NCI-H446 (cell line): ENCODE measurements at places on chromosomes 7 and 10.

- DNase-seq: no peak
These were observed 146.9 kb downstream of the TFEC start for GRCh38 chr7:115883629-115884028.

- DNase-seq: no peak
These were observed 31.7 kb downstream of the MAGI2 start for GRCh38 chr7:79421751-79422150.

GRCh38 chr10:84453303-84453702, 124.9 kb downstream of the CCSER2 start:
- DNase-seq: no peak

DNA sequence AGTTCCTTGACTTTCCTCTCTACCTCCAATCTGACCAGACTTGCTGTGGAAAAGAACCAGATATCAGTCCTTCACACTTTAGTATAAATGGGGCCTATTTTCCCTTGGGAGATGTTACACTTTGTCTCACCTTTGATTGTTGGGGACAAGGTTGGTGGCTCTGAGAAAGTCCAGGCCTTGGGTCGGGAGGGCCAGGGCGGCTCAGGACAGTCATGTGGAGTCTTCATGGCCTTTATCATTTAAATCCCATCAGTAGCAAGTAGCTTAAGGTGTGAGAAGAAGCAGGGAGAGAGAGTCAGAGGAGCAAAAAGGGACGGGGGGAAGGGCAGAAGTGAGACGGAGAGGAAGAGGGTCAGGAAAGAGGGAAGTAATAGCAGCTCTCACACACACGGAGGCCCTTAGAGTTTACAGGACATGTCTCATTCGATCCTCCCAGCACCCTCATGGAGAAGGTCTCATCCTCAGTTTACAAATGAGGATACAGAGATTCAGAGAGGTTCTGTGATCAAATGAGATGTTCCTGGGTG, 40.5 kb downstream of the TBATA start:
- DNase-seq: no peak

- DNase-seq: no peak
These were observed 677 bp downstream of the SKAP2 start for GRCh38 chr7:26863518-26864308.

DNA sequence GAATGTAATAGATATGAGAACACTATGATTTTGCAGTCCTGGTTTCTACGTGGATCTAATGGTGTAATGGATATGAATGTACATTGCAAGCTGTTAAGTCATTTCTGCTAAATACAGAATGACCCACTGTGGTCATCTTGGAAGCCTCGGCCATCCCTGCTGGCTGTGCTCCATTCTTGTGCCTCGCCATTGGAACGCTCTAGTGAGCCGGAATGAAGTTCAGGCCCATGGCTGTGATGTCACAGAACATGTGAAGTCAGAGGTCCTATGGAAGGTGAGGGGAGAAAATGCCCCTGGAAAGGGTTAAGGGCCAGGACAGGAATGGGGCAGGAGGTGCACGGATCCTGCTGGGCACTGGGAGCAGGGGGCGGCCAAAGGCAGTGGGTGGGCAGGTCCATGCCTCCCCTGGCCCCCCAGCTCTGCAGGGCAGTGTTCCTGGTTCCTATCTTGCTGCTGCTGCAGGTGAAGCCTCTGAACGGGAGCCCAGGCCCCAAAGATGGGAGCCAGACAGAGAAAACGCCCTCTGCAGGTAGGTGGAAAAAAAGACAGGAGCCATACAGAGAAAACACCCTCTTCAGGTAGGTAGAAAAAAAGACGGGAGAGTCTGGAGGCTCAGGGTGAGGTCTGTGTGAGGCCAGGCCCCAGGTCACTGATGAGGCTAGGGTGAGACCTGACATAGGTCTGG, at the start of gene LLCFC1:
Gene LLCFC1, plus strand, starts transcription at position 259 of the 685 bp plus-strand sequence. Its CDS starts 138 bp downstream, at position 397.
- DNase-seq: no peak

DNA sequence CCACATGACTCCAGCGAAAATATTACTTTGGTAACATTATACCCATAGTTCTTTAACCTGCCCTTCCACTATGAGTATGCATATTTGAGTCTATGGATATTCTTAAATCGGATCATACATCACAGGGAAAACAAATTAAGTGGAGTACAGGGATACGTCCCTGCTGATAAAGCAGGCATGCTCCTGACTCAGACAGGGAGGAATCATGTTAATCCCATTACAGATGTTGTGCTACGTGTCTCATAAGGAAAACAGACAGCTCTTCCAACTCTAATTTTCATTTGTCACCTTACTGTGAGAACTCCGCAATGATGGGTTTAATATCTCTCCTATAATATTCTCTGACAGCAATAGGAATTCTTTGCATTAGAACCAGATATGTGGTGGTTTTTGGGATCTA, 469.5 kb upstream of the POM121L12 start:
- DNase-seq: no peak

DNA sequence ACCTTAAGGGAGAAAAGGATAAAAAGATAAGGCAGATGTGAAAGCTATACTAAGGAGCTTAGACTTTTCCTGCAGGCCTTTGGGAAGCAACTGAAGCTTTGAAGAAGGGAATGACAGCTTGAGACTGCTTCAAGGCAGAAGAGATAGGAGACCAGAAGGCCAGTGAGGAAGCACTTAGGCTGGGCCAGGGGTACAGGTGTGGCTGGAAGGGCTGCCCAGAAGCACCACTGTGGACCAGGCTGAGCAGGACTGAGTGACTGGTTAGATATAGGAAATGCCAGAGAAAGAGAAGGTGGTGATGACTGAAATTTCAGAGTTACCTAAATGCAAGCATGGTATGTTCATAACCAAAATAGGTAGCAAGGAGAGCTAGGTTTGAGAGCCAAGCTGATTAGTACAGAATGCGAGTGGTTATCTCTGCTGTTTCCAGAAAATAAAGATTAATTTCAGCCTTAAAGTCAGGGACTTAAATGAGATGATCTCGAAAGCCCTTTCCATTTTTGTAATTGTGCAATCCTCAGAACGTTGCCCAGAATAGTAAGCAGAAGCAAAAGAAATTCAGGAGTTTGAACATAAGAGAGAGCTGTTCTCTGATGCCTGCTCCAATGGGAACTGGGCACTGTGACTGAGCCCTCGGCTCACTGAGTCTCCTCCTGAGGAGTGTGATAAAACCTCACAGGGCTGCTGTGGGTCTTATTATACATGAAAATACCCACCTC, 54.9 kb downstream of the MET start:
- no peak for DNase-seq

DNA sequence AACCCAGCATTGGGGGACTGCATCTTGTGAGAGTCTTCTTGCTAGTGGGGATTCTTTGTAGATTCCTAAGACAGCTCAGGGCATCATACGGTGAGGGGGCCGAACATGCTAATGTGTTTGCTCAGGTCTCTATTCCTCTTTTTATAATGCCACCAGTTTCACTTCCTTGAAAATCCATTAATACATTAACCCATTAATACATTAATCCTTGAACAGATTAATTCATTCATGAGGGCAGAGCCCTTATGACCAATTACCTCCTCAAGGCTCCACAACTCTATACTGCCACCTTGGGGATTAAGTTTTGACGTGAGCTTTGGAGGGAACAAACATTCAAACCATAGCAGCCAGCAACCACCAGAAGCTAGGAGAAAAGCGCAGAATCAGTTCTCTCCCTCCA, 67.2 kb upstream of the POT1 start:
- DNase-seq: no peak

DNA sequence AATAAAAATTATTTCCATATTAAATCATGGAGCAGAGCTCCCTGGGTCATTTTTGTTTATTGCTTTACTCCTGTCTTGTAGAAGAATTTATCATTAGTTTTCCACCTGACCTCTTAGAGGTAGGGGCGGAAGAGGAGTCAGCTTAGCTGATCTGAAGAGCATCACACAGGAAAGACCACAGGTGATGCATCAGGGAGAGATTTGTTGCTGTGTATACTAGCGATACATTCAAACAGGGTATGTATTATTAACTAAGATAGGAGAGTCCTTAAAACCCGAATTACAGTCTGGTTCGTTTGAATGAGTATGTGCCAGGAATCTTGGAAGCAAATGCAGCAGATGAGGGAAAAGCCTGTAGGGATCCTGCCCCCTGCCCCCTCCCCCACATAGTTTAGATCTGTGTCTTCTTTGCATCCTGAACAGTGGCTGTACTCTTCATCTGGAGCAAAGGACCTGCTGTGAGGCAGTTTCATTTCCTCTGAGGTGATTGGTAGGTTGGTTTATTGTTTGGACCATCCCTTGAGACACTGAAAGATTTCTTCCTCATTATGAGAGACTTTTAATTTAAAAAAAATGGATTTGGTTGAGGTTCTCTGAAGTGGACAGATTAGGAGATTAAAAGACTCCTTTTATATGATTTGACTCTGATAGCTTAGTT, 177.0 kb downstream of the SND1 start:
- DNase-seq: no peak

DNA sequence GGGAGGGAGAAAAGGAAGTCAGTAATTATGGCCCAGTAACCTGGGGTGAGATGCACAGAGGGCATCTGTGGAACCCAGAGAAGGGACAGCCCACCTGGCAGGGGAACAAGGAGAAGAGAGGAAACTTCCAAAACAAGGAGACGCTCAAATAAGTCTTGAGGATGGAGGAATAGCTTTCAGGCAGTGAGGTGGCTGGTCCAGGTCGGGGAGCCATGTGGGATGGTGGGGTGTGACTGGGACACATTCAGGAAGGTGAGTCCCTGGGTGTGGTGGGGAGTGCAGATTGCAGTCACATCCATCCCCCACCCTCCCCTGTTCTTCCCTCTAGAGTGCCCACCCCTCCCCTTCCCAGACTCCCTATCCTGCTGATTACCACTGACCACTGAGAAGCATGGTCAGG, 175.4 kb downstream of the GRID1 start:
- DNase-seq: no peak

- no peak for DNase-seq
These were observed 100.0 kb upstream of the NPSR1 start for GRCh38 chr7:34558022-34558421.

DNA sequence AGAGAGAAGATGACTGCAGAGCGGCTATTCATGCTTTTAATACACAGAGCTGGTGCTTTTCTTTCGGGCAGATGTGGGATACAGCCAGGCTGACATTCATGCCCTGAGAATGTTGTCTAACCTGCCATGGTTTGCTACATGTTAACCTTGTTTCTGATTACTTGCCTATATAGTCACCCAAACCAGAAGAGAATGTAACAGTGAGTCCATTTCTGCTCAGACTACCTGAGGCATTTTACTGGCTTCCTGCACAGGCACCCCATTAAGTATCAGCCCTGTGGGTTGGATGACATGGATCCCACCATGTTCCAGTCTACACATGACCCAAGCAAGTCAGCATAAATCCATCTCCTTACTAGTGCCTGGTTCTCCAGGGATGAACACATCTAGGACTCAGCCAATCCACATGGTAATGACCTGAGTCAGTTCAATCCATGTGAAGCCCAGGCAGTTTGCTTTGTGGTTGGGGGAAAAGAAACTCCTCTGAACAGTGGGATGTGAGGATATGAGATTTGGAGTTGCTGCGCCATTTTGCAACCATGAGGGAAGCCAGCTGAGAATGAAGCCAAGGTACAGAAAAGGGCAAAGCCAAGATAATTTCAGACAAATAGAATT, 55.7 kb upstream of the MKX start:
- DNase-seq: no peak

DNA sequence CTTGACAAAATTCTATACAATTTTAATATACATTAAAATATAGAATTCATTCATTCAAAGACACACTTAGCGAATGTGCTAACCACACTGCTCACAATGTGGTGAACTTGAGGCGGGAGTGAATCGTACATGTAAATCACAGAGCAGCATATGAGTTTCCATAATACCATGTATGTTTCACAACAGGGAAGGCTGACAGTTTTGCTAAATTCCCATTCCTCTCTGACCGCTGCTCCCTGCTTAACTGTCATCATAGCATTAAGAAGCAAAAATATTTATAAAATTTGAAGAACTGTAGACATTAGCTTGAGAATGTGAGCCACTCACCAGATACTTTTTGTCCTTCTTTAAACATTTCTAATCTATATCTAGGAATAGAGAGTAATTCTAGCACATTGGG, 763.3 kb downstream of the MAGI2 start:
- no peak for DNase-seq

GRCh38 chr7:37007268-37007667, 283.0 kb upstream of the AOAH start:
- no peak for DNase-seq

- no peak for DNase-seq
These were observed 1.3 kb upstream of the DAGLB start for GRCh38 chr7:6448943-6449543.

DNA sequence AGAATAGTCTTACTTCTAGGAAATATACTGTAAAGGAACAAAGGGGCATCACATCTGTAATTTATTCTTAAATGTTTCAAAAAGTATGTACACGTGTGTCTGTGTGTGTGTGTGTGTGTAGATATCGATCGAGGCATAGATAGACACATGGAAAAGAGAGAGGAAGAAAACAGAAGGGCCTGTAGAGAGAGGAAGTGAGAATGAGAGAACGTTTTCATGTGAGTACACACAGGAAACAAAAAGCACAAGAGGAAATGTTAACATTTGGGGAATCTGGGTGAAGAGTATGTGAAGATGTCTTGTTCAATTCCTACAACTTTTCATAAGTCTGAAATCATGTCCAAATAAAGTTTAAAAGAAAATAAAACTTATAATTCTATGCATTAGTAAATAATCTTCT, 286.5 kb upstream of the SORCS1 start:
- DNase-seq: no peak

GRCh38 chr7:21361413-21362125, 66.3 kb upstream of the SP4 start:
- no peak for DNase-seq

DNA sequence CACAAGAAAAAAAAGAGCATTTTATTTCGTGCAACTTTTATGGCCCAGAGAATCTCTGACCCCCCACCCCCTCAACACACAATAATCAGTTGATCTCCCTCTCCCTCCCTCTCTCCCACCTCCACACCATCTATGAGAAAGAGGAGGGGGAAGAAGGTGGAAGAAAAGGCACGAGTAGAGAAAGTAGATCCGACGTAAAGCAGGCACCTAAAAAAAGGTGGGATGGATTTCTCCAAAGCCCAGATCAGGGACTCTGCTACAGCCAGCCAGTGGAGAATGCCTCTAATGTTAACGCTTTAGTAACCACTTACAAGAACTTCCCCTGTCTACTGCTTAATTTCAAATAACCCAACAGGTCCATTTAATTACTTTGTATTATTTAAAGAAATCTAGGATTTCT, 24.4 kb downstream of the KMT2C start:
- no peak for DNase-seq

DNA sequence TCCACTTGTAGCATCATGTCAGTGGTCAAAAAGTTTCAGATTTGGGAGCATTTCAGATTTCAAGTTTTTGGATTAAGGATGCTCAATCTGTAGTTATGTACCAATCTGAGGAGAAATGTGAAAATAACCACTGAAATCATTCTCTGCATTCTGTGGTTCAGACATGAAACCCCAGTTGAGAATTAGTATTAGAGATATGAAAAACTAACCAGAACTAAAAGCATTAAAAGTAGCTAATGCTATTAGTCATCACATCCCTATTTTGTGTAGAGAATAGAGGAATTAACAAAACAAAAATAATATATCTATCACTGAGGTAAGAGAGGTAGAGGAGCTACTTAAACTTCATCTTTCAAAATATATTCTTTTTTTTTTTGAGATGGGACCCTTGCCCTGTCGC, 28.0 kb downstream of the MICU1 start:
- no peak for DNase-seq
